ENCODE measurements at places on chromosomes 13 and 19.
A peak's percentile ranks its signal among the peaks of the same experiment; 100 is the strongest.

GRCh38 chr13:28623782-28624706 lies 34.9 kb upstream of the POMP start:
- no peak for DNase-seq

DNA sequence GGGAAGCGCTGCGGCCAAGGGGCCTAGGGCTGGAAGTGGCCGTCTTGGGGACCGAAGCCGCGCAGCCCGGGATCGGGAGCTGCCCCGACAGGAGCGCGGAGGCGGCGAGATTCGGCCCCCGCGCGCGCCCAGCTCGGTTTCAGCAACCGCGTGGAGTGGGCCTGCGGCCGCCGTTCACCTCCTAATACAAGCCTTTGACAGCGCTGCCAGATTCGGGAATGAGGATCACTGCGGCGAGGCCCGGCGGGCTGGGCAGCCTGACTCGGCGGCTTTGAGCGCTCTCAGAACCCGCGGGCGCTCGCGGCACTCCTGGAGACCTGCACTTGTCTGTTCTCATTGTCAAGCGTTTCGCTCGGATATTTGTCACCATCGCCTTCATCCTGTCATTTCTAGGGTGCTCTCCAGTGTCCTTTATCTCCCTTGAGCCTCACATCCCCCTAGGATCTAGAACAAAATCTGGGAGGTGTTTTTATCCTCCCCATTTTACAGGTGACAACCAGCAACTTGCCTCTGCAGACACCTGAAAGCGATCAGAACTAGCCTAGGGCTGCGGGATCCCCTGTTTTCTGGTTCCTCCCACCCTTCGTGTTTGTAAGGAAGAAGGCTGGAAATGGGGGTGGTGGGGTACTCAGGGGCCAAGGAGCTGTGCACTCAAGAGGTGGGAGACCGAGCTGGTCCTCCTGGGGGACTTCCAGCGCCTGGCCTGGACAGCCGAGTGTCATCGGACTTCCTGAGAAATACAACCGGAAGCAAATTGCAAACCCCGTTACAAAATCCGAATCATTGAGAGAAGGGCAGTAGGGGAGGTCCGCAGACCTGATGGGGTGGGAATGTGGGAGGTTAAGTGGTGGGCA lies 1.5 kb upstream of the CDX2 start:
- DNase-seq: no peak

DNA sequence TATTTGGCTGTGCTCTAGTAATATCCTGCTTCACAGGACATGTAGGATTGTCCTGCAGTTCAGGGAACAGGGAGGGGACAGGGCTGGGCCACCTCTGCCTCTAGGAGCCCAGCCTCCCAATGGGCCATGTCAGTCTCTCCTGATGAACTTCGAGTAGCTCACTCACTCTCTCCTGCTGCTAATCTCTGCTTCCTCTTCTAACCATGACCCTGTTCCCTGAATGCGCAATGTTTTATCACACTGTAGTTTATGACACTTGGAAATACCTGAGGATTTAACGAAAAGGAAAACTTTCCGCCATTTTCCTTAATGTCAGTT lies 9.2 kb downstream of the PARP4 start:
- no peak for DNase-seq

DNA sequence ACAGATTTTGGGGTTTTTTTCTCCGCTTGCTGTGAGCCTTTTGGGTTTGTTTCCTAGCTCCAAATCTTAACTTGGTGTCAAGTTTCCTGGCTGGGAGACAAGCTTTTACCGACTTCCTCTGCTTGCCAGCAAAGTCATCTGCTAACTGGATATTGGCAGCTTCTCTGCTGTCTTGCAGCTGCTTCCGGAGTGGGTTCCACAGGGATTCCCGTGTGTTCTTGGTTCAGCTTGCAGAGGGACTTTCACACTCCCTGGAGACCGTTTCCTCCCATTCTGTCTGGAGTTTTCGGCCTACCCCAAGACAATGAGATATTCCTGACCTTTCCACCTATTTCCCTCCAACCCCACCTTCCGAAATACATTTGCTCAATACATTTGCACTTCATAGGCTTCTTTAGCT lies 2.2 kb upstream of the COLGALT1 start:
- DNase-seq: no peak

GRCh38 chr19:15177269-15178116 lies 23.3 kb downstream of the NOTCH3 start:
- peak; percentile 66 for DNase-seq

DNA sequence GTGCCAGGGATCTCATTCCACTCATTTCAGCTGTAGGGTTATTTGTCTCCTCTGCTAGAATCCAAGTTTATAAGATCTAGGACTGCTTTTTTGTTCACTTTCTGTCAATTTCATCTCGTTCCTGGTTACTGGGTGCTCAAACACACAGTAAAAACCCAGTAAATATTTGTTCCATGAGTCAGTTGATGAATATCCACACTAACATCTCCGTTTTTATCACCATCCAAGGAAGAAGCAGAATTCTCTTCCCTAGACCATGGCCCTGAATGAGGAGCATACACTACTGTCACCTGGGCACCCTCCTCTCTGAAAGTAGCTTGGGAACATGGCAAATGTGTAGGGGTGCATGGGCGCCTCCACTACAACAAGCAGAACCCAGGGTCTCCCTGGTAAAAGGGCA lies 390.8 kb downstream of the FOXO1 start:
- no peak for DNase-seq

GRCh38 chr19:45340899-45341453 lies 426 bp downstream of the KLC3 start:
- no peak for DNase-seq

GRCh38 chr19:12821761-12822160 lies 12.6 kb downstream of the RTBDN start:
- DNase-seq: no peak

- no peak for DNase-seq
Observed at GRCh38 chr13:24678151-24678550, 2.1 kb upstream of the ATP12A start.

Measured in stimulated activated CD4-positive, alpha-beta T cell treated with anti-CD3 and anti-CD28 coated beads, TNF-alpha, amount 100 ng/mL, for 4 hours (primary cell).